NCI-H2081 treated with DMSO at 0.1 percent for 48 hours (cell line): ENCODE measurements at places on chromosomes 13 and 19.

DNA sequence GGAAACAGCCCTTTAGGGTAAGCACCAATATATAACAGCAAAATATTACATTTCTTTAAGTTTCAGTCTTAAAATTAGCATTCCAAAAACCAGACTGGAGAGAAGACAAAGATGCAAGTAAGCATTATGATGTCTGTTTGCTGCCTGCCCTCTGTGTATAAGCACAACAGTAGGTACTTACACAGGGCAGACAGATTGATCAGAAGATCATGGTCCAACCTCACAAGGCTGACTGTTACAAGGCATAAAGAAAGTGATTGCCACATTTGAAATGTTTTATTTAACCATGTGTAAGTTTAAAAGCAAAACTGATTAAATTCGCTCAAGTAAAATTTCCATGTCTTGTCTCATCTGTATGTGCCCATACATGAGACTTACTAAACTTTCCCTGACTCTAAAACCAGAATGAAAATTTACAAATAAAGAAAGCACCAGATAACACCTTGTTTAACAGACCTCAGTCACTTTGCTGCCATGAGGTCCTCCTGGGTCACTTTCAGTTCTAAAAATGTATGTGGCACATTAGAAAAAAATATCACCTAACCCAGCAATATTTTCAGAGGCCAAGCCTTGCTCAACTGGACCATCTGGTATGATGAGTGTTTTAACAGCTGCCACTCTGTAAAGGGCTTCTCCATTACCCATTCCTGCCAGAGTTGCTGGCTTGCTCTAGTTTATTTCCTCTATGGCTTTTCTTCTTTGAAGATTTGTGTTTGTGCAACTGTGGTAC, 297.0 kb downstream of the RBM26 start:
- DNase-seq: peak; percentile 39

DNA sequence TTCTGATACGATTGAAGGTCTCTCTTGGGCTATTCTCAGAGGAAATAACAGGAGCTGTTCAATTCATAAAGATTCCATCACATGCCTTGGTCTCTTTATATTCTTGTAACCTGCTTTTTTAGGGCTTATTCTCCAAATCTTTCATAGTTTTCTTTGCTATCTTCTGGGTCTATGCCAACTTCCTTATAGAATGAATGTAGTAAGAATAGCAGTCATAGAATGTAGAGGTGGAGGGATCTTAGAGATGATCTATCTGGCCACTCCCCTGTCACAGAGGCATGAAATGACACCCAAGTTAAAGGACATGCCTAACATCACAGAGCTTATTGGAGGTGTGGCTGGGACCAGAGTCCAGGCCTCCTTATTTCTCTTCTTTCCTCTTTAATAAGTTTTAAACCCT, 13.2 kb downstream of the LCP1 start:
- DNase-seq: no peak

DNA sequence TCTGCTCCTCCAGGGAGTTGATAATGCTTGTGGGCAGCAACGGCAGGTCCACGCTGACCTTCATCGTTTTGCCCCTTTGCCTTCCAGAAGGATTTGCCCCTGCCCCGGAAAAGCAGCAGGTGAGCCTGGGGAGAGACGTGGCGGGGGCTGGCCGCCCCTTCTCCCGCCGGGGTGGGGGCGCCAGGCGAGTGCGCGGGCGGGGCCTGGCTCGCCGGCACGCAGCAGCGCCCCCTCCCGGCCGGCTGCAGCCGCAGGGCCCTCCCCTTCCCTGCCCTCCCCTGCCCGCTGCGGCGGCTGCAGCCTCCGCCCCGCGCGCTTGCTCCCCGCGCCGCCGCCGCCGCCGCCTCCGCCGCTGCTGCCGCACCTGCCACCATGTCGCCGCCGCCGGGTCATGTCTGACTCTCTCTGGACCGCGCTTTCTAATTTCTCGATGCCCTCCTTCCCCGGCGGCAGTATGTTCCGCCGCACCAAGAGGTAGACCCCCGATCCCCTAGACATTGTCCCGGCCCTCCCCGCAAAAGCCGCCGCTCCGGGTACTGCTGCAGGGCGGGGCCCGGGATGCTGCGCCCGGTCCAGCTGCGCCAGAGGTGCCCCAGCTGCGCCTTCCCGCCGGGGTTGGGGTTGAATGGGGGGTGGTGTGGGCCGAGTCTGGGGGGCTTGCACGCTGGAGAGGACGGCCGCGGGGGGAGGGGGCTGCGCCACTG, at the start of gene MAST1:
MAST1 (plus strand) TSS at position 334 of the 704 bp plus-strand sequence; CDS start at position 392, 58 bp downstream.
- no peak for DNase-seq

DNA sequence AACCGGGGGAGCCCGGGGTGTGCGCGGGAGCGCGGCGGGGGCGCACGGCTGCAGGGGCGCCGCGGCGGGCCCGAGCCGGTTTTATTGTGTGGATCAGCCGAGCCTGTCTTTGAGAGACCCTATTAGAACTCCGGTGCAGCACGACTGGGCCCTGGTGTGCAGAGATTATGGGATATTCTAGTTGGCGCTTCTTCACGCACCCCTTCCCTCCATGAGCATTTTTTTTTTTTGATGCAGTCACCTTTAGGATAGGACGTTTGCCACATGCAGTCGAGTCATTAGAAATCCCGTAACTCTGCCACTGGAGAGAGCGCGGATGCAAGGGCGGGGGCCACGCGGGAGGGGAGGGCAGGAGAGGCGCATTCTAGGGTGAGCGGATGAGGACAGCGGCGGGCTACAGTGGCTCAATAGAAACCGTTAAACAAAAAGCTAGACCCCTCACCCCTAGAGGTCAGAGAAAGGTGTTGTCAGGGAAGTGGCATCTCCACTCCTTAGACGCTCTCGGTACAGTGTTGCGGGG, 3.7 kb downstream of the FGF9 start:
- DNase-seq: no peak

GRCh38 chr13:37944869-37945442, 75.4 kb upstream of the TRPC4 start:
- no peak for DNase-seq

- no peak for DNase-seq
Measured at GRCh38 chr13:41563341-41563983, 106.1 kb downstream of the RGCC start.

DNA sequence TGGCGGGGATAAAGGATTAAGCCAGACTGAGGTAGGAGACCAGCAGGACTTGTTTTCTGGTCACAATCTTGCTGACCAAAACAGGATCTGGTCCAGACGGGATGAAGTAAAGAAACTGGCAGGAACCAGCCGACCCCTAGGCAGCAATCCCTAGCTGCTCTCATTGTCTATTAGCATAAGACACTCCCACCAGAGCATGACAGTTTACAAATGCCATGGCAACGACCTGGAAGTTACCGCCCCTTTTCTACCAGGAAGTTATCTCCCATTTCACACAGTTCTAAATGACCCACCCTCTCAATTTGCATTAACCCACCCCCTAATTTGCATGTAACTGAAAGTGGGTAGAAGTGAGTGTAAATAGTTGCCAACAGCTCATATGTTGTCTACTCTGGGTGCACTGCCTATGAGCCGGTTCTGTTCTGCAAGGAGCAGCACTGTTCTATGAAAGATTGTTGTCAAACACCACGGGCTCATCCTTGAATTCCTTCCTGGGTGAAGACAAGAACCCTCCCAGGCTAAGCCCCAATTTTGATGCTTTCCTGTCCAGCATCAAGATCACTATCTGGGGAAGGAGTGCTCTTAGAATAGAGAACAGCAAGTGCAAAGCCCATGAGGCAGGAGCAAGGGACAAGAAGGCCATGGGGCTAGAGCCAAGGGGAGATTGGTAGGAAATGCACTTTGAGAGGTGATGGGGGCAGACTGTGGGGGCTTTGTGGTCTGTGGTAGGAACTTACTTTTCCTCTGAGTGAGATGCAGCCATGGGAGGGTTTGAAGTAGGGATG, 13.9 kb upstream of the FBXO27 start:
- DNase-seq: no peak

- DNase-seq: no peak
Measured at GRCh38 chr13:97502181-97502580, 68.2 kb downstream of the RAP2A start.

DNA sequence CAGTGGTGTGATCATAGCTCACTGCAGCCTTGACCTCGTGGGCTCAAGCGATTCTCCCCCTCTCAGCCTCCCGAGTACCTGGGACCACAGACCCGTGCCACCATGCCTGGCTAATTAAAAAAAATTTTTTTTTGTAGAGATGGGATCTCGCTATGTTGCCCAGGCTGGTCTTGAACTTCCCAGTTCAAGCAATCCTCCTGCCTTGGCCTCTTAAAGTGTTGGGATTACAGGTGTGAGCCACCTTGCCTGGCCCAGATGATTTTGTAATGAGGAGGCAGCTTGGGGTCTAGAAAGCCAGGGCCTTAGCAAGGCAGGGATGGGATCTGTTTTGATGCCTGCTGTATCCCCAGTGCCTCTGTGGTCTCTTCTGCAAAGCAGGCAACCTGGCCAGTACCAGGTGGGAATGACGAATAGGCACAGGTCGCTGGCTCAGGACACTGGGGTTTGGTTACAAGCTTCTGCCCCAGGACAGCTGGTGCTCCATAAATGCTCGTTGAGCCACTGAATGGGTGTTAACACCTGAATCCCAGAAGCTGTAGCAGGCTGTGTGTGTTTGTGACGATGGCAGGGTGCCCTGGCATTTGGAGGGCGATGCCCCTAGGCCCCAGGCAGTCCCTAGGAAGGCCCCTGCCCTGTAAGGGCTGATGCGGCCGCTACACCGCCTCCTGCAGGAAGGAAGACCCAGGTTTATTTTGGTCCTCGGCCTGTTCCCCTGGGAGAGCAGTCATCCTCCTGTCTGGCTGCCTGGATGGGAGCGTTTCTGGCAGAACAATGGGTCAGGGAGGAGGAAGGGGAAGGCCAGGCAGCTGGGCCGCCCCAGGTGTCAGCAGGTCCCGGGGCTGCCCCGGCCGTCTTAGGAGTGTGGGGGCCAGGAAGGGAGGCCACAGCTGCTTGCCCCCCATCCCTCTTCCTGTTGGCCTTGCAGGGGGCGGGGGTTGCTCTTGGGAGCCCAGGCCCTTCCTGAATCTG, 8.6 kb downstream of the TNFAIP8L1 start:
- no peak for DNase-seq

- peak; percentile 91 for DNase-seq
Measured at GRCh38 chr13:111853721-111854120, 213.2 kb upstream of the SOX1 start.

- no peak for DNase-seq
Measured at GRCh38 chr13:69737129-69737935, 370.3 kb upstream of the ATXN8OS start.

- no peak for DNase-seq
Measured at GRCh38 chr13:83980331-83980730, 98.1 kb upstream of the SLITRK1 start.

DNA sequence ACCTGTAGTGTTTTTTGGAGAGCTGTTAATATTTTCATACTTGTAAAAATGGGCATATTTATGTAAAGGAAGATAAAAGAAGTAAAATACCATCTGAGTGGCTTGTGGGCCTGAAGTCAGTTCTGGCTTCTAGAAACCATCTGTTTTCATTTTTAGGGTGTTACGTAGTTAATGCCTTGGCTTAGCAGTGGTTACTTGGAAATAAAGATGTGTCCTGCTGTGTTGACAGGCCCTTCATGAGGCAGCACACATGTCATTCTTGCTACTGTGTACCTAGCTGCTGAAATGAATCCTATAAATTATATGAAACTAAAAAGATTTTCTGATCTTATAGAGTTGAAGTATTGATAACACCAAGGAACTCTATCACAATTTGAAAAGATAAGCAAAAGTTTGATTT, 16.0 kb downstream of the ILF3 start:
- no peak for DNase-seq

GRCh38 chr19:11499890-11500420, 5.7 kb downstream of the ZNF653 start:
- no peak for DNase-seq

DNA sequence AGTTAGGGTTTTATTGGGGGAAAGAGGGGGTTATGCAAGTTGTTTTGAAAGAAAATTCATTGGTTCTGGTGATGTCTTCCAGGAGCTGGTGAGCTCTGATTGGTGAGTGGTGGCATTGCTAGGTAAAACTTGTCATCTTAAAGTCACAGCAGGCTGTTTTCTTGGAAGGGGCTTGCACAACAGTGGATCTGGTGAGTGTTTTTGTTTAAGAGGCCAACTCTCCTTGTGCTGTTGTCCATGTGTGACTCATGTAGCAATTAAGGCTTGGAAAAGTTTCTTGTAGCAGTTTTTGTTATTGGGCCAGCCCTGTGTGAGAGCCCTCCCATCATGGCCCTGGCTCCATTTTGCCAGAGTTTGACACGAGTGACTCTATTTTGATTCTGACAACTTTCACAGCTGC, 109.4 kb downstream of the RFC3 start:
- no peak for DNase-seq

GRCh38 chr13:44221657-44222056, 152.0 kb upstream of the SERP2 start:
- DNase-seq: no peak

DNA sequence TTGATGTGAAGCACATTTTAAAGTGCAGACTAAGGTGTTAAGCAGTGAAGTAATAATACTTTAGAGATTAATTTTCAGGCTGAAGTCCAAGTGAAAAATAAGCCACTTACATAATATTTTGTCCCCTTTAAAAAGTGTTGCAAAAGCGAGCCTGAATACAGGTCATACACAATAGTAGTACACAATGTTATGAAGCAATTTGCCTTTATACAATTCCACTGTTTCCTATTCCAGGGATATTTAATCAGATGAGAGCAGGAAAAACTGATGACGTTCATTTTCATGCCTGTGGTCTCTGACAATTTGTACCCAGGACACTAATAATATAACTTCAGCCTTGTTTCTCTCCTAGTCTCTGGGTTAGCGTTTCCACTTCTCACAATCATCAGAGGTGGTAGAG, 916.7 kb downstream of the PCDH9 start:
- no peak for DNase-seq

DNA sequence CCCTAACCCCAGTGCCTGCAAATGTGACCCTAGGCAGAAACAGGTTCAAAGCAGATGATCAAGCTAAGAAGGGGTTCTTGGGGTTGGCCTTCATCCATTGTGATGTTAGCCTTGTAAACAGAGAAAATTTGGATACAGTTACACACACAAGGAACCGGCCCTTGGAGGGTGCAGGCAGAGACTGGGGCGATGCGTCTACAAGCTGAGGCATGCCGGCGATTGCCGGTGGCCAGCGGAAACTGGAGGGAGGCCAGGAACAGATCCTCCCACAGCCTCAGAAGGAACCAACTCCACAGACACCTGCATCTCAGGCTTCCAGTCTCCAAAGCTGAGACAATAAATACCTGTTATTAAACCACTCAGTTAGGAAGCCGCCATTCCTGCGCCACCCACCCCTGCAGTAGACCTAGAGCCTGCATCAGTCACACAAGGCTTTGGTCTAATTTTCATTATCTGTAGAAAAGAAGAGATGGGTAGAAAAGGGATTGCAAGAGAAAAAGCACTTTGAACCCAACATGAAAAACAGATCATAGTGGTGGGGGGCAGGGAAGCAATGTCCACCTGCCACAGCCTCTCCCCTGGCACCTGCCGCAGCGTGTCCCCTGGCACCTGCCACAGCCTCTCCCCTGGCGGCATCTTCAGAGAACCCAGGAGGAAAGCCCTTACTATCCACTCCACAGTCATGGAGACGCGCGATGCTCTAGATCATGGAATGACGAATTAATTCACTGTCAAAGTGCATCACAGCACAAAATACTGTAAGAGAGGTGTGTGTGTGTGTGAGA, 119.7 kb upstream of the SOX1 start:
- no peak for DNase-seq

GRCh38 chr13:36493046-36493445, 60.8 kb downstream of the CCNA1 start:
- no peak for DNase-seq
